Ammon's horn (tissue), 1 donor: ENCODE measurements at places on chromosomes 5 and 9.

- no peak for DNase-seq
Observed at GRCh38 chr5:131794586-131794985, 2.2 kb downstream of the FNIP1 start.

- DNase-seq: no peak
Observed at GRCh38 chr5:169801324-169801777, 164.3 kb downstream of the DOCK2 start.

GRCh38 chr9:27437652-27438373 lies 86.3 kb upstream of the IFNK start:
- DNase-seq: no peak

DNA sequence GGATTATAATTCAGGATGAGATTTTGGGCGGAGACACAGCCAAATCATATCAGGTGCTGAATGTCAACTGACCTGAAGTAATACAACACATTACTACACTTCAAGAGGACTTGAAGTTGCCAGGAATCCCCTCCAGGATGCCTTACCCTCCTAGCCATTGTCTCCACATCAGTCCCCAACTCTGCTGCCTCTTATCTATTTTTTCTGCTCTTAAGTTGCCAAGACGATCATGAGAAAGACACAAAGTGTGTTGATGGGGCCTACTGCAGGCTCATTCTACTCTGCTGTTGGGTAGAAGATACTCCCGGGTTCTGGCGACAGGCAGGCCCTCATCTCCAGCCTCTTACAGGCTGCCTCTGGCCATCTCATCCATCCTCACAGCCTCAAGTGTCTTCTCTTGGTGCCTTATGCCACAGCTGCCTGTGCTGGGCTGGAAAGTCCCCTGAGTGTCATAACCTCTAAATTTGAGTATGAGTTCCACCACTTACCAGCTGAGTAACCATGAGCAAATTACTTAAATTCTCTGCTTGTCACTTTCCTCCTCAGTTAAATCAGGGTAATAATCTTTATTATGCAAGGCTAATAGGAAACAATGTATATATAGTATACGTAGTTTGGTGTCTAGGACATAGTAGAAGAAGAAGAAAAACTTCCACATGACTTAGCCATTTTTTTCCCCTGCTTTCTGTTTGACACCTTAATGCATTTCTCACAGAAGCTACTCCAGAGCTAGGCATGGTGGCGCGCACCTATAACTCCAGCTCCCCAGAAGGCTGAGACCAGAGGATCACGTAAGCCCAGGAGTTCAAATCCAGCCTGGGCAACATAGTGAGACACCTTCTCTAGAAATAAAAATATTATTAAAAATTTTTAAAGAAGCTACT lies 73.0 kb upstream of the SNX2 start:
- DNase-seq: no peak

- DNase-seq: no peak
Observed at GRCh38 chr5:25119650-25120049, 474.9 kb upstream of the CDH10 start.

DNA sequence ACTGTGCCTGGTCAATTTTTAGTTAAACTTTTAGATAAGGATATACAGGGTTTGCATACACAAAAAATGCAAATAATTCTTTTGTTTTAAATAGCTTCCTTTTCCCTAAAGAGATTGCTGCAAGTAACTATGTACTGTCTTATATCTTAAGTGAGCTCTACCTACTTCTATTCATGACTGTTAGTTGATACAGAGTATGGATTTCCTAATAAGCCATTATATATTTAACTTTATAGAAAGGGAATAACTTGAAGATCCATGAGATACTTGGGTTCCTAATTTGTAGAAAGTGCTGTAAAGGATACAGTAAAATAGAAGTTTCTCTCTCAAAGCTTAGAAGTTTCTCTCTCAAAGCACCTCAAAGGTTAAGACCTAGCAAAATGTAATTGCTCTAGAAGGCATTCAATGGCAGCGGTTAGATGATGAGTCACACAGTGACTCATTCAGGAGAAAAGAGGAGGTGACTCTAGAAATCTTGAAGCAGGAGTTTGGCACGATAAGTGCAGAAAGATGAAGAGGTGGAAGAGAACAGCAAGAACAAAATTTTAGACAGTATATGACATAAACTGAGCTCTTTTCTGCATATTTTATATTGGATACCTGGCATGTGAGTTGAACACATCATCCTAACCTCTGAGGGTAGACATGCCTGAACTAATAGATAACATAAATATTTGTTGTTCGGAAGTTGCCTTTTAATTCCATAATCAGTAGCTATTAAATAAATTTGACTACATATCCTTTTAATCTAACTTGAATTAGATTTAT lies 5.5 kb upstream of the DNAJC21 start:
- DNase-seq: no peak

DNA sequence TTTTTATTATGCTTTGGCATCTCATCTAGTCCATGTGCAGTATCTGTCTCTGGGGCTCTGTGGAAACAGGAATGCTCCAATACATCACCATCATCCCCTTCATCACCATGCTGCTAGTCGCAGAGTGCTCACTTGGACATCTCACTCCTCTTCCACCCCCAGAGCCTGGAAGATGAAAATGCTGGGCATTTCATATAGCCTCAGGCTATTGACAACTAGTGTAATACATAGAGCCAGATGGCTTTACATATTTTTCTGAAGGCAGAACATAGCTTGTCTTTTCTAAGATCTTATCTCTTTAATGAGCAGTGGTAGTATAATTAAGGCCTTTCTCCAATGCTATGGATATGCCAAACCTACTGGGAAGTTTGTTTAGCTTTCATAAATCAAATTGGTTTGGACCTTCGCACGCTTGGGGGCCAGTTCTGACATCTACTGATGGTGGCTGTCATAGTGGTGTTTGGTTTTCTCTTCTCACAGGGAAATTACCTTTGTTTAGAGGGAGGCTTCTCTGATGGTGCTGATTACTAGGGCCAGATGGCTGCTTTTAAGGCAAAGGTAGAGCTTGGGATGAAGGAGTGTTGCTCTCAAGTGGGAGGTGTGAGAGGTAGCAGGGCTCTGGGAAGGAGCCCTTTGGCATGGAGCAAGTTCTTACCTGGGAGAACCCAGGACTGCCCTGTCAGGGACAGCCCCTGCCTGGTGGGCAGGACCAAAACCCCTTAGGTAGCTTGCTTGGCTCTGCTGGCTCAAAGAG lies 63.1 kb upstream of the CXCL14 start:
- DNase-seq: no peak

DNA sequence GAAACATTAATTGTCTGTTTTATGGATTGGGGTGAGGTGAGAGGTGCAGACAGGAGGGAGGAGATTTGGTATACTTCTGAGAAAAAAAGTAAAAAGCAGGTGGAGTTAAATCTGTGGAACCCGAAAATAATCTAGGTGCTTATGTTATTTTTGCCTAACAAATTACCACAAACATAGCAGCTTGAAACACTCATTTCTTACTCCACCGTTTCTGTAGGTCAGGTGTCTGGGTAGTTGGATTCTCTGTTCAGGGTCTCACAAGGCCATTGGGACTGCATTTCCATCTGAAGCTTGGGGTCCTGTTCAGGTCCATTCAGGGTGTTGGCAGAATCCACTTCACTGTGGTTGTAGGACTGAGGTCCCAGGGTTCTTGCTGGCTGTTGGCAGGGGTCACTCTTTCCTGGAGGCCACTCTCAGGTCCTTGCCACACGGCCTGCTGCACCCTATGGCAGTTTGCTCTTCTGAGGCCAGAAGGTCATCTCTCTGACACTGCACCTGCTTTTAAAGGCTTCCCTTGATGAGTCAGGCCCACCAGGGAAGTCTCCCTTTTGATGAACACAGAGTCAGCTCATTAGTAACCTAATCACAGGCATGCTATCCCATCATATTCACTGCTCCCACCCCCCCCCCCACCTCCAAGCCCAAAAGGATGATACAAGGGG lies 82.2 kb downstream of the TRIO start:
- no peak for DNase-seq

GRCh38 chr5:69295088-69295754 lies 37.4 kb downstream of the CCDC125 start:
- no peak for DNase-seq
